ENCODE measurements at places on chromosomes 11 and 22.

DNA sequence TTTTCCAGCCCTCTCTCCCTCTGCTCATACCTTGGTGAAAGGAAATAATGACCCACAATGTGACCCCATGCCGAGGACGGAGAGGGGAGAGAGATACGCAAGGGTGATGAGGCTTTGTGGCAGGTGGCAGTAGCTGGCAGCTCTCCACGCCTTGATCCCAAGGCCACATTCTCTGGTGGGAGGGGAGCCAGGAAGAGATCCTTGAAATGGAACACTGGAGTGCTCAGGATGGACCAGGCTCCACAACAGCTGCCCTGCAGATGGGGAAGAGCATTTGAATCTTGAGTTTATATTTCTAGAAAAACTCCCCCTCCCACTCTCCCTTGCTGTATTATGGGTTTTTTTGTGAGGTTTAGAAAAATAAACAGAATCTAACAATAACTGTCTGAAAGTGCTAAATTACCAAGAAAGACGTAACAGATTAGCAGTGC lies 61.6 kb upstream of the CDON start:
- DNase-seq, result peak; percentile 98

DNA sequence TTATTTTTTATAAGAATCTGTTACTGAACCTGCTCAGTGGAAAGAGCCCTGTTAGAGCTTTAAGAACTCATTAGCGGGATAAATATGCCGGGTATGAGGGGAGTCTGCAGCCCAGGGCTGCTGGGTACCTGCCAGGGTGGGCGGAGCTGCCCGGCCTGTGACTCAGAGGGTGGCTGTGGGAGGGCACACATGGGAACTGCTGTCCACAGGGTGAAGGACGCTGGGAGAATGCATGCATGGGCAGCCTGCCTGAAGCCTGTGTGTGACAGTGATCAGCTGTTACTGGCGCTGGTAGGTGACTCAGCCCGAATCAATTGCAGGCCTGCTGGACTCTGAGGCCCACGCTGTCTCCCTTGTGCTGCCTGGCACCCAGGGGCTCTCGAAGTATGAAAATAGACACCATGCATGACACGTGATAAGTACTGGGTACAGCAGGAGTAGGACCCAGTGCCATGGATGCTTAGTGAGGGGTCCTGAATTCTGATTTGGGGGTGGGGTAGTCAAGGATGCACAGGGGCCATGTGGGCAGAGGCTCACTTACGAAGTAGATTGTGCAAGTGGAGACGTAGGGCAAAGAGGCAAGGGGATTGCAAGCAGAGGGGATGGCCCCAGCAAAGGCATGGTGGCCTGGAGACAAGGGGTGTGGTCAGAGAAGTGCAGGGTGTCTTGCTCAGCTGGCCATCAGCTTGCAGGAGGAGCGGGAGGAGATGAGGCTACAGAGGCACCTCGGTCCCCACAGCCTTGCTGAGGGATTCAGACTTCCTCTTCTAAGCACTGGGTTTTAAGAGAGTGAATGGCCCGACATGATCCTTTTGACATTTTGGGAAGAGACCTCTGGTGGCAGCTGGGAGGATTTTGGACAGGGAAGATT lies 36.5 kb downstream of the GRIK4 start:
- peak; percentile 99 for DNase-seq

DNA sequence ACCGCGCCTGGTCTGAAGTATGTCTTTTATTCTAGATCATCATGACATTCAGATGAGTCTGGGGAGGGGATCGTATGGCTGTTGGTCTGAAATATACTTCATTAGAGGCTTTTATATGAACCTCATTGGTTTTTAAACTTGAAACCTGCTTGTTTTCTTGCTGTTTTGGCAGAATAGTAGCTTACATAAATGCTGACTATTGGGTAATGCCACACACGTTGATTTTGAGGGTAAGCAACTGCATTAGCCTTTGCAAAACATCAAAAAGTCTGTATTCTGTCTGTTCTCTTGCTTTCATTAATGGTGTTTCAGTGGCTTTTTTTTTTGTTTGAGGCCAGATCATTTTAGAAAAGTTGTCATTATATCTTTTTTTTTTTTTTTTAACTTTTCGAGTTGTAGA lies 14.2 kb downstream of the PPME1 start:
- no peak for DNase-seq

- DNase-seq, result no peak
Measured at GRCh38 chr11:128909438-128910125, 18.4 kb downstream of the KCNJ5 start.

DNA sequence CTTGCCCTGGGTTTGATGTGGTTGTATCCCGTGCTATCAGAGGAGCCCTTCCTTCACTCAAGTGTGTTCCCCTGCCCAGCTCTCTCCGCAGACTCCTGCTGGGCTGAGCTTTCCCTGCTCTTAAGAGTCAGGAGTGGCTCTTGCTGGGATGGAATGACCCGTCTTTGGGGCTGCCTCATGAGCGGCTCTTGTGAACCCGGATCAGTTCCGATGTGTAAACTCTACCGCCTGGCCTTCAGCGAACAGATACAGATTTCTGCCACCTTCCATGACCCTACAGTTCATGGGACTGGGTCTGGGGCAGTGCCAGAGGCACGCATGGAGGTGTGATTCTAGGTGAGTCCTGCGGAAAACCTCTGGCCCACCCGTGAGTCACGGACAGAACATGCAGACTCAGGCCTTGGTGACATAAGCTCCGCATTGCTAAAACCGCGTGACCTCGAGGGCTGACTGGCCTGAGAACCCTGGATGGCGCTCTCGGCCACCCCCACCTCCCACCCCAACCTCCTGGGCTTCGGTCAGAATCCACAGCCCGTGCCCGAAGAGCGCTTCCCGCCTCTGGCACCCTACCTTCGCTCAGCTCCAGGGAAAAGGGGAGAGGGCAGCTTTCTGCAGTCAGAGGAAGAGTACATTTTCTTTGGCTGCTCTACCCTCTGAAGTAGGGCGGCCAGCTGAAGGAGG lies 1.3 kb upstream of the ZBTB16 start:
- DNase-seq, result no peak

GRCh38 chr22:25208328-25208727 lies 8.7 kb downstream of the CRYBB3 start:
- DNase-seq, result peak; percentile 41

GRCh38 chr22:43006016-43006505 lies 8.9 kb downstream of the PACSIN2 start:
- DNase-seq, result no peak

- peak; percentile 69 for DNase-seq
Measured at GRCh38 chr11:11010624-11011127, 152.8 kb upstream of the ZBED5 start.

GRCh38 chr11:20047006-20047768 lies 113.1 kb downstream of the DBX1 start:
- DNase-seq, result no peak

DNA sequence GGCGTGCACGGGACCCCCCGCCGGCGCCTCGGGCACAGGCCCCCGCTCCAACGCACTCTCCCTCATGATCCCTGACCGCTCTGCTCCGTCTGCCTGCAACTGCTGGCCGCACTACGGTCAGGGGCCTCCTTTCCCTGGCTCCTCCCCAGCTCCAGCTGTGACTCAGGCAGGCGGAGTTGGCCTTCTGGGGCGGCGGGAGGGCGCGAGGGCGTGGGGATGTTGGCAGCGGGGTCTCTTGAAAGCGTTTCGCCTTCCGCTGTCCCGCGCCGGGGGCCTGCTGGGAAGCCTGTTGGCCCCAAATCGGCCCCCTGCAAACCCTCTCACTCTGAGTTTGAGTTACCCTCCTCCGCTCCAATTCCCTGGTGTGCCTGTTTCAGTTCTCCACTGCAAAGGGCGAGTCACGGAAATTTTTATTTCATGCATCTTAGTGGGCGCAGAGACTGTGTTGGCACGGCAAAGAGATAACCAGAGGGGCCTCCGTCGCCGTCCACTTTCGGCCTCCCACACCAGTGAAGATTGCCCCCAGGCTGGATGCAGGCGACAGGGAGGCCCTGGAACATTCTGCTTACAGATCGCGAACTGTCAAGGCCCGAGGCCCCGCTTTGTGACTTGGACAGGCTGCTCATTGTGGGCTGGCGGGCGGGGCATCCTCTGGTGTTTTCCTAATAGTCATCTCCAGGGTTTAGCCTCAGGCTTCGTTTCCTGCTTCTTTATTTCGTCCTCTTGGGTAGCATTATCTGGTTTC lies at the start of gene CAVIN3:
Gene CAVIN3, minus strand, starts transcription at position 91 of the 745 bp plus-strand sequence. Its CDS starts 25 bp downstream, at position 66.
- DNase-seq, result peak; percentile 91

GRCh38 chr11:17256512-17256911 lies 20.0 kb upstream of the NUCB2 start:
- peak; percentile 26 for DNase-seq

- no peak for DNase-seq
Measured at GRCh38 chr11:32573228-32573627, 10.4 kb upstream of the EIF3M start.

- DNase-seq, result peak; percentile 87
Measured at GRCh38 chr22:24155627-24156140, 25.6 kb upstream of the SUSD2 start.

GRCh38 chr11:103959279-103959942 lies 77.0 kb upstream of the DDI1 start:
- DNase-seq, result no peak

DNA sequence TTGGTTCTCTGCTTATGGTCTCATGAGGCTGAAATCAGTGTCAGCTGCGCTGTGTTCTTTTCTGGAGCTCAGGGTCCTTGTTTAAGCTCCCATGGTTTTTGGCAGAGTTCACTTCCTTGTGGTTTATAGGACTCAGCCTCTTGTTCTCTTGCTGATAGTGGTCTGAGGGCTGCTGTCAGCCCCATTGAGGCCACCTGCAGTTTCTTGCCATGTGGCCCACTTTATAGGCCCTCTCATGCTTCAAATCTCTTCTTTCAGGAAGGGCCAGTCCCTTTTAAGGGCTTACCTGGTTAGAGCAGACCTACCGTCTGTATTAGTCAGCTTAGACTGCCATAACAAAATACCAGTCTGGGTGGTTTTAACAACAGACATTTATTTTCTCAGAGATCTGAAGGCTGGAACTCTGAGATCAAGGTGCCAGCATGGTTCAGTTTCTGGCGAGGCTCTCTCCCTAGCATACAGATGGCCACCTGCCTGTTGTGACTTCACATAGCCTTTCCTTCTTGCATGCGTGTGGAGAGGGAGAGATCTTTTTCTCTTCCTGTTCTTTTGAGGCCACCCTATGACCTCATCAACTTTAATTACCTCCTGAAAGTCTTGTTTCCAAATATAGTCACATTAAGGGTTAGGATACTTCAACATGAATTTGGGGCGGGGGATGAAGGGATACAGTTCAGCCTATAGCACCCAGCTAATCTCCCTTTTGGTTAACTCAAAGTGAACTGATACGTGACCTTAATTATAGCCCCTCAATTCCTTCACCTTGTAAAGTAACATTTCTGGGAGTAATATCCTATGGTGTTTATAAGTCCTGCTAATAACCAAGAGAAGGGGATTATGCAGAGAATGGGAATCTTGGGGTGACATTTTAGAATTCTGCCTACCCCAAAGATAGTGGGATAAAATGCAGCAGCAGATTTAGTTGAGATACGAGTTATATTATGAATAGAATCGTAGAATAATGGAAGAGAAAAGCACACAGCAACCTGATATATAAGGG lies 131.8 kb downstream of the UVRAG start:
- peak; percentile 89 for DNase-seq

DNA sequence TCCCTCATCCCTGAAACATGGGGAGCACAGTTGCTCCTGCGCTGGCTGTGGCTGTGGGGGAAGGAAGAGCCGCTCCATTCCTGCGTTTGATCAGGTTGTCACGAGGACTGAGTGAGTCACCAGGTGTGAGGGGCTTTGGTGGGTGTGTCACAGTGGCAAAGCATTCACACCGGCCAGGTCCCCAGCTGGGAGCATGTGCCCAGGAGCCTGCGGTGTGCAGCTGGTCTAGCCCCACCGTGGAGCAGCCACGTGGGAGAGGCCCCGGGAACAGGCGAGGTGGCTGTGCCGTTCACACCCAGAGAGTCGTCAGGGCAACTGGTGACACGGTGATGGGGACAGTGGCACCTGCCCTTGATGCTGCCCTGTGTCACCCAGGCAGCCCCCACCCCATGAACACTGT lies 47.6 kb upstream of the PPARA start:
- DNase-seq, result peak; percentile 40

DNA sequence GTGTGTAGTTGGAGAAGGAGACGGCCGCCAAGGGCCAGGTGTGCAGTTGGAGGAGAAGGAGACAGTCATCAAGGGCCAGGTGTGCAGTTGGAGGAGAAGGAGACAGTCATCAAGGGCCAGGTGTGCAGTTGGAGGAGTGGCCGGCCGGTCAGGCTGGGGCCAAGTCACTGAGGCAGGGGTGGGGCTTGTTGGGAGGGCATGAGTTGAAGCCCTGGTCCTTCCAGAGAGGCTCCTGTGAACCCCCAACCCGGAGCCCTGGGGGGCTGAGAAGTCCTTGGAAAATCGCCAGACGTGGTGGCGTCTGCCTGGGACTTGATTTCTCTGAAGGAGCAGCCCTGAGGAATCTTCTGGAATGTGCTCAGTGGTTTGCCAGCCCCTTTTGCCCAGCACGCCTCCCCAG lies 1320.5 kb downstream of the BRD1 start:
- no peak for DNase-seq

GRCh38 chr11:116390963-116391362 lies 381.8 kb downstream of the BUD13 start:
- DNase-seq, result no peak

DNA sequence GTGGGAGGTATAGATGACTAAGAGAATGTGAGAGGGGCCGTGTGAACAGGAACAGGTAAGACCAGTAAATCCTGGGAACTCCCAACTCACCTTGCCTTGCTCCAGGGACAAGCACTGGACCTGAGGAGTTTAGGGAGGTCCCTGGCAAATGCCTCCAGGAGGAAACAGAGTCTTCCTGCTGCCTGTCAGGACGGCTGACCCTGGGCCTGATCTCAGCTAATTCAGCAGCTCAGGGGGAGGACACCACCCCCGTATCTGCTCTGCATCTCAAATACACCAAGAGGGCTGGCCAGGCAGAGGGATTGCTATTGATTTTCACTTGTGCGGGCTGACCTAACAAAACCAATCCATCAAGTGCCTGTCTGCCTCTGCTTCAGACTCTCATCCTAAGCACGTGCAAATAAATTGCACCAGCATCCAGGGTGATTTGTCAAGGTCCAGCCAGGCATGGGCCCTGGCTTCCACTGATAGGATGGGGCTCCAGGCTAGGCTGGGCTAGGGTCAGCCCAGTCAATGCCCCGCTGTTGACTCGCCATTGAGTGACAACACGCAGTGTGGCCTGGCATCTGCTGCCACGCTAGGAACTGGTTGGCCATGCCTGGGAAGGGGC lies 20.3 kb downstream of the UQCR10 start:
- no peak for DNase-seq

DNA sequence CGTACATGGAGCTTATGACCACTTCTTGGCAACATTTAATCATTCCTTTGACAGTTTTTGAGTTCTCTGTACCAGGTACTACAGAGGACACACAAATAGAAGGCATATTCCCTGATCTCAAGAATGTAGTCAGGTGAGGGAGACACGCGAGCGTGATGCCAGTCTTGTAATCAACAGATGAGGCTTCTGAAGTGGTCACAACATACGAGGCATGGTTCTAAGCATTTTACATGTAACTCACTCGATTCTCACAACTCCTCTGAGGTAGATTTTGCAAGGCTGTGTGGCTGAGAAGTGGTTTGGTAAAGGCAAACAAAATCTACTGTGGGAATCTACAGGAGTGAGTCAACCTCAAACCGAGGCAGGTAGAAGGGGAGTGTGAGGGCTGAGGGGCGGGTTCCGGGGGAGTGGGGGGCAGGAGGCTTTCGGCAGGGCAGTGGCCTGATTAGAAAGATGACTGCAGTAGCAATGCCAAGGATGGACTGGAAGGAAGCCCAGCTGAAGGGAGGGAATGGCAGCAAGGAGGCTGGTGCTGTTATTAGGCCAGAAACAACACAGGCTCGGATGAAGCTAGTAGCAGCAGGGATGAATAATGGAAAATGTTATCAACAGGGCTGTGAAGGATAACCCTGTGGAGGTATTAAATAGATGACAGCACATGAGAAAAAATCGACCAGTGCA lies 63.8 kb downstream of the ST14 start:
- DNase-seq, result no peak

Measured in myocyte (in vitro differentiated cells).